ENCODE measurements at places on chromosomes 5 and 9.
A peak's percentile ranks its signal among the peaks of the same experiment; 100 is the strongest.

GRCh38 chr9:81847181-81847915 lies 80.9 kb upstream of the SPATA31D4 start:
- DNase-seq, result no peak

DNA sequence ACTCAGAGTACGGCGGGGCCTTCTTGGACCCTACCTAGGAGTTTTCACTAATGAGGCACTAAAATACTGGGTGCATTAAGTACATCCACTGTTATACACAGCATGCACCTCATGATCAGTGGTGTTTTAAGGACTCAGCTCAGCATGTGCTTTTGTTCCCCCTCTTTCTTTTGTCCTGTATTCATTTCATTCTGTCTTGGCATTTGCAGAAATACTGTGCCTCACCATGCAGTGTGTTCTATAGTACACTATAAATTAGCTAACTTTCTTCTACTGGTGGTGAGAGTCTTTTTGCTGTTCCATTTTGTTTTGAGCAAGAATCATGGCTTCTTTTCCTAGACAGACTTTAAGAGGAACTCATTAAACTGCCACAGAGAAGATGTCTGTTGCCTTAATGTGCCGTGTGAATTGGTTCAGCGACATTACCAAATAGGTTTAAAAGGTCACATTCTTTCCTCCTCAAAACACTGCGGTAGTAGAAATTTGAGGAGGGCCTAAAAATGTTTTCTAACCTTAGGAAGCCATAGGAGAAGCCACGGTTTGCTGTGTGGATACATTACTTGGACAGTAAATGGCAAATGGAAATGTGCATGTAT lies 276.6 kb downstream of the MAST4 start:
- no peak for DNase-seq

DNA sequence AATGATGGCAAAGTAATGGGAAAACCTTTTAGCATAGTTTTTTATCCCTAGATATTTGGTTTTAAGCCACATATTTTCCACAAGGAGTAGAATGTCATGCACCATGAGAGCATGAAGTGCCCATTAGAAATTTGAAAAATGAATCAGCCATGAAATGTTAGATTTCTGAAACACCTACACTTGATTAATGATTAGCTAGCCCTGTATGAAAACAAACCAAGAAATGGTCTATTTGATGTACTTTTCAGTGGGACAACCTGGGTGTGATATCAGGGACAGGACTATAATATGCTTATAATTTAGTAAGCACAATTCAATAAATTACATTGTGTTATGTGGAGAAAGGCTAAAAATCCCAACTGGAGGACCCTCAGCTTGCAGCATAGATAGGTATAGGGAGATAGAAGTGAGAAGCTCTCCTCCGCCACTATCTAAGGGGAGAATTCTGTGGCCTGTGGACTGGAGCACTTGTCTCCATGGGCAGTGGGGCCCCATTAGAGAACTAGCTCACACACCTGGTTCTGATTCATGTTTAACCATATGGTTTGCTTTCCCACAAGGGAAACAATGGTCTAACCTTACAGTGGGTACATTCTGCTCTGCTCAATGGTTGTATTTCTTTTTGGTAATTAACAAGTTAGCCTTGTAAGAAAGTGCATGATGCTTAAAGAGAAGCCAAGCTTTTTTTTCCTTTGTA lies 35.2 kb downstream of the NUP214 start:
- no peak for DNase-seq

- peak; percentile 13 for DNase-seq
These were observed 52.1 kb downstream of the EPB41L4A start for GRCh38 chr5:112366987-112367386.

DNA sequence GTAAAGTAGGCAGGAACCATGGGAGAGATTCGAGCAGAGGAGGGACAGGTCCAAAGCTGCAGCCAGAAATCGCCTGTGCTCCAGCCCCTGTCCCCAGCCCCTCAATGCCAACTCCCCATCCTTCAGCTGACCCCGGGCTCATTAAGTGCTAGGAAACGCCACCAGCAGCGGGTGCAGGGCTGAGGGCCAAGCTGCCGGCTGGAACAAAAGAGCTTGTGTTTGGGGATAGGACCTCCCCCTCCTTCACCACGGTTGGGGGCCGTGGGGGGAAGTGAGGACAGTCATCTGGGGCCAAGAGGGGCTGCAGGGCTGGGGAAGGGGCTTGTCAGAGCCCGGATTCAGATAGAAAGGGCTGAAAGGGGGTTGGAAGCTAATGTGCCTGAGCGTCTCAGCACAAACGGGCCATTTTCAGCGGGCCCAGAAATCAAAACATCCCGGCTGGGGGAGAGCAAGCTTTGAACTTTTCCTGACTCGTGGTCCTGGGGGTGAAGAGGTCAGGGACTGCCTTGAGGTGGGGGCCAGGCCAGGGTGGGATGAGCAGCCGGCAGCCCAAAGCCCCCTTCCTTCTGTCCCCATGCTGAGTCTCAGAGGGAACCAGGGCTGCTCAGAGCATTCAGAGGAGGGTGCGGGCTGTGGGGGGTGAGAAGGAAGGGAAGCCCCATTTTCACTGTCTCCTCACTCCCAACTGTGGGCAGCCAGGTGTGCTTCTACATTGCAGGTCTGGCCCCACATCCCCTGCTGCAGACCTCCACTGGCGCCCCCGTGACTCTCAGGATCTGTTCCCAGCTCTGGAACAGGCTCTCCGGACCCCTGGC lies 69.4 kb upstream of the DAB2IP start:
- no peak for DNase-seq

- DNase-seq, result peak; percentile 50
These were observed 36.4 kb downstream of the RNF180 start for GRCh38 chr5:64201996-64202395.

GRCh38 chr5:83559118-83559785 lies 87.7 kb downstream of the VCAN start:
- peak; percentile 35 for DNase-seq

GRCh38 chr5:119328753-119329602 lies 26.8 kb upstream of the TNFAIP8 start:
- DNase-seq, result peak; percentile 84

- peak; percentile 11 for DNase-seq
These were observed at the start of gene UBE2QL1 for GRCh38 chr5:6448622-6449464. UBE2QL1 (plus strand) TSS chr5:6448859; CDS start chr5:6448894, 35 bp downstream.
